H54 (cell line): ENCODE measurements at places on chromosomes 4 and X.
A peak's percentile ranks its signal among the peaks of the same experiment; 100 is the strongest.

GRCh38 chr4:182293691-182294255 lies 50.6 kb downstream of the TENM3 start:
- no peak for DNase-seq

GRCh38 chr4:87882321-87882720 lies 49.6 kb downstream of the MEPE start:
- DNase-seq: no peak

GRCh38 chr4:22090661-22091351 lies 142.2 kb upstream of the KCNIP4 start:
- DNase-seq: no peak

DNA sequence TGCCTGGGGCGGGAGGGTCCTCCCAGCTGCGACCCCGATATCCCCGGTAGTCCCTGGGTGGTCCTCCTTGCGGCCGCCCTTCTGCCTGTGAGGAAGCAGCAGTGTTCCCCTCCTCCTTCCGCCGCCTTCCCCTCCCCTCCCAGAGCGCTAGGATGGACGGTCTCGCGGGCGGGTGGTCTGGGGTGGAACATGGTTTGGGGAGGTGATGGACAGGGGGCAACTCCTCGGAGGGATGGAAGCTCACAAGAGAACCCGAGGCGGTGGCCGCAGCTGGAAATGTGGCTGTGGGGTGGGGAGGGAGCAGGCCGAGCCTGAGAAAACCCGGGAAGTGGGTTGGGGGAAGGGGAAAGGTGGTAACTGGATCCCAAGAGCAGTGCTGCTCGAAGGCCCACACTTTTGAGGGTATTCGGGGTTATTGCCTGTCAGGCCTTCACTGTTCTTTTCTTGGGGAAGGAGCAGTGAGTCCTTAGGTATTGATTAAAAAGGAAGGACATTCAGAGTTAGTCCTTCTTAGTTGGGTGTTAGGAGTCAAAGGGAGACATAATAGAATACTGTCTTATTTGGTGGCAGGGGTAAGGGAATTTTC lies 581 bp downstream of the UBE2K start:
- no peak for DNase-seq

DNA sequence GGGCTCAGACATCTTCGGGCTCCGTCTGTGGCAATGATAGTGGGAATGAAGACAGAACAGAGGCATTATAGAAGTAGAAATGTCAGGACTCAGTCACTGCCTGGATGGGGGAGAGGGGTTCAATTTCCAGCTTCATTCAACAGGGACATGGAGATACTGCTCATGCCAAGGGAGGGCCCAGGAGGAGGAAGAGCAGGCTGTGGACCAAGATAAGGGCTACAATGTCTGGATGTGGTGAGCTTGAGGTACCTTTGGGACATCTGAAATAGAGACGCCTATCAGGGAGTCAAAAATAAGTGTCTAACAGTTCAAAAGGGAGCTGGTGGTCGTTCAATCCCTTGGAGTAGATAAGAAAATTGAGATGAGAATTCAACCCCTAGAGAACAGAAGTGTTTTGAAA lies 34.5 kb downstream of the ELF4 start:
- DNase-seq: no peak

DNA sequence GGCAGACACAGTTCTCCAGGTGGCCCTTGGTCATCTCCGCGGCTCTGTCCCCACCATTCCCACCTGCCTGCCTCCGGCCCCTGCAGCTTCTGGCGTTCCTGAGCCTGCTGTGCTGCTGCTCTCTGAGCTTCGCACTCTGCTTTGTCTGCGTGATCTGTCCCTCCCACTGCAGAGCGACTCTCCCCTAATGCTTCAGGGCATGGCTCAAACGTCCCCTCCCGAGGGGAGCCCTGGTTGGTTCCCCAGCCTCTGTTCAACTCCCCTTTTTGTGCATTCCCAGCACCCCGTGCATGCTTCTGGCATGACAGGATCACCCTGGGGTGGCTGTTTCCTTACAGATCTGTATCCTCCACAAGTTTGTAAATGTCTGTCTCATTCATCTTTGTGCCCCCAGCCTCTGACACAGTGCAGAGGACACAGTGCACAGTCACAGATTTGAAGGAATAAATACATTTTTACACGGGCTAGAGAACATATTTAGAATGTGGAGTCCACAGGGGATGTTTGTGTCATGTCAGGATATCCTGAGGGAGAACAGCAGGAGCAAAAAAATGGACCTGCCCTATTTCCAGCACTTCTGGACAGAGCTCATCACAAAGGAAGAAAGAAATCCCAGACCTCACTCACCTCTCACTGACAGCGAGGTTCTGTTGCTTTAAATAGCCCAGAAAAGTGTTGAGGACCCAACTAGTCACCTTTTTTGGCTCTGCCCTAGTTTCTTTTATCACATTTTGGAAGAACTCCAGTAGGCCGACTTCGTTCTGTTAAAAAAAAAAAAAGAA lies 72.6 kb downstream of the GATB start:
- no peak for DNase-seq

DNA sequence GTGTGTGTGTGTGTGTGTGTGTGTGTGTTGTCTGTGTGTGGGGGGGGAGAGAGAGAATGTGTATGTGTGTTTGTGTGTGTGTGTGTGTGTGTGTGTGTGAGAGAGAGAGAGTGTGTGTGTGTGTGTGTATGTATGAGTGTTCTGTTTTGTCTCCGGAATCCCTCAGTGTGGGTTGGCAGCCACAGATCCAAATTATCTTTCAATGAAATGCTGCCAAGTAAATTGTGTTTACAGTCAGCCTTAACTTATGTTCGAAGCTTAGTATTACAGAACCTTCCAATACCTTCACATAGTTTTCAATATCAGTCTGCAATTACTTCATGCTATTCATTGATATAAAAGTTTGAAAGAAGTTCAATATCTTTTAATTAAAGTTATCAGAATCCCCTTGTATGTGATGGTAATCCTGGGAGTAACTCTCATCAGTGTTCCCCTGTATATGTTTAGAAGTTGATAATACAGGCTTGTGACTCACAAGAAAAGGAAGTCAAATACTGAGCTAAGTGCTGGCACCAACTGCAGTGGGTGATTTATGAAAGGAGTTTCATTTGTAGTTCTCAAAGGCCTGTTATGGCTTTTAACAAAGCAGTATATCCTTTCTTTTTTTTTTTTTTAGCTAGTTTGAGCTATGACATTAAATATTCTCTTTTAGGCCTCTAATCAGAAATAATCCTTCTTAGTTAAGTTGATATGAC lies 51.6 kb upstream of the HTR2C start:
- DNase-seq: no peak

- DNase-seq: no peak
Observed at GRCh38 chrX:281166-281999, at the start of gene PLCXD1. Gene PLCXD1 (plus strand): TSS chrX:281381. CDS start chrX:284188, 2,807 bp downstream.

DNA sequence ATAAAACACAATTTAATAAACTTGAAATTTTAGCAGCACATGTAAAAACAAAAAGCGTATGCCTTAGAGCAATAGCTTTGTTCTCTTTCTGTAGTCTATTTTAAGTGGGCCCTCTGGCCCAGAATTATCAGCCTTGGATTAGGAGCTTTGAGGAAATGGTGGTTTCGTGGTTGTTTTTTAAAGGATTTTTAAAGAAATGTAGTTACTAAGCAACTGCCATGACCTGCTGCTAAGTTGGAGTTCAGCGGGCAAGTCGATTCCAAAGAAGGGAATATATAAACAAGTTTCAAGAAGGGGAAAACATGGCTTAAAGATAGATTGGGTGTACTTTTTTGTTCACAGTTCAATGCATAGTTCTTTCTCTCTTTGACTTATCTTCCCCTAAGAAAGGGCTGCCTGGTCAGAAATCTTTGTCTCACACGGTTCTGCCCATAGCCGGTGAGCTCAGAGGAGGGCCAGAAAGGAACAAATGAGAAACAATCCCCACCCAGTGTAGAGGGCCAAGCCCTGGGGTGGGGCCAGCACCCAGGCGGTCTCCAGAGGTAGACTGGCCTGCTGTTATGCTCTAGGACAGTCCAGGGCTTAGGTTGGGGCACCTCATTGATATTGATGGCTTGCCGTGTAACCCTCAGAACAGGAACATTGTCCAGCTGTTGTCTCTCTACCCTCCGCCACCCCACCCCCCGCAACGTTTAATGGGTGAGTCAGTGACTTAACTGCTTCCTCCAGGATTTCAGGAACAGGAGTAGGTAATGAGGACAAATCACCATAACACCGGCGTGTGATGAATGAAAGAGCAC lies 32.5 kb downstream of the DLG3 start:
- DNase-seq: peak; percentile 26
